ENCODE measurements at places on chromosomes 3 and 15.

- DNase-seq = no peak
These were observed 268.1 kb downstream of the ULK4 start for GRCh38 chr3:41693799-41694198.

- DNase-seq = peak; percentile 27
These were observed 631.6 kb upstream of the KCNMB2 start for GRCh38 chr3:177904621-177905020.

- DNase-seq = no peak
These were observed 45.3 kb upstream of the EIF5A2 start for GRCh38 chr3:170953736-170954135.

DNA sequence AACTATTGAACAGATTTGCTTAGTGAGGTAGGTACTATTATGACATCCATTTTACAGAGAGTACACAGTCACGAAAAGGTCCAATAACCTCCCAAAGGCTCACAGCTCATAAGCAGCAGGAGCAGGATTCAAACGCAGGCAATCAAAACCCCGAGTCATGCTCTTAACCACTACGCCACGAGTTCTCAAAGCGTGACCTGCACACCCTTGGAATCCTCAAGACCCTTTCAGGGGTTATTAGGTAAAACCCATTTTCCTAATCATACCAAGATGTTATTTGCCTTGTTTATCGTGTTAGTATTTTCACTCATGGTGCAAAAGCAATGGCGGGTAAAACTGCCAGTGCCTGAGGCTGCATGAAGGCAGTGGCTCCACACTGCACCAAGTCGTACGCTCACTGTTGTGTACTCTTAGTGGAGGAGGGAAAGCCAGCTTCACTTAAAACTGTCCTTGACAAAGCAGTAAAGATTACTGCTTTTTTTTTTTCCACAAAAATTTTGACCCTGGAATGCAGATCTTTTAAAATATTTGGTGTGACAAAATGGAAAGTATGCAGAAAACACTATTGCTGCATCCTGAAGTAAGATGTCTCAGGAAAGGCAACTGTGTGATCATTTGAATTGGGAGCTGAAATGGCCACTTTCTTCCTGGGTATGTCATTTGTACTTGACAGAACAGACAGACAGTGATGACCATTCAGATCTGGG is 96.1 kb downstream of the IGF2BP2 start:
- no peak for DNase-seq

GRCh38 chr3:191301782-191302411 is 27.3 kb upstream of the CCDC50 start:
- DNase-seq = no peak

DNA sequence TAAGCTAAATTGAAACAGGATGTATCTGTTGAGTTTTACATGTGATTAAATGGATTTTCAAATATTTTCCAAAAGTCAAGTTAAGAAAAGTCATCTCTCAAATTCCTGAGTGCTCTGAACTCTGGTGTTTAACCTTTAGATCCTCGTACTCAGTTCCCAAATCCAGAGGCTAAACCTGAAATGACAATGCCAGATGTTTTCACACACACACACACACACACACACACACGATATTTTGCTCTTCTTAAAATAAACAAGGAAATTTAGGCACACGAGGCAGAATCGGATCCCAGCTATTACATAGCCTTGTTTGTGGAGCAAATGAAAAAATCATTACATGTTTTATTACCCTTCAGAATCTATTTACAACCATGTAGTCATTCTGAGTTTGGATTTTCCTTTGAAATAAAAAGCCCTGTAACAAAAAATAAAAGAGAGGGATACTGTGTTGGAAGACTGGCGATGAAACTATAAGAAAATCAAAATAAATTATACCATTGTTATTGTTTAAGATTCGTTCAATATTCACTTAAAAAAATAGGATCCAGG is 20.6 kb upstream of the UBE2E1 start:
- DNase-seq = no peak

GRCh38 chr3:6301626-6302025 is 559.3 kb upstream of the GRM7 start:
- DNase-seq = no peak

GRCh38 chr3:60514866-60515265 is 736.4 kb downstream of the FHIT start:
- DNase-seq = no peak

GRCh38 chr3:141373768-141374526 is 5.6 kb downstream of the ZBTB38 start:
- peak; percentile 36 for DNase-seq

DNA sequence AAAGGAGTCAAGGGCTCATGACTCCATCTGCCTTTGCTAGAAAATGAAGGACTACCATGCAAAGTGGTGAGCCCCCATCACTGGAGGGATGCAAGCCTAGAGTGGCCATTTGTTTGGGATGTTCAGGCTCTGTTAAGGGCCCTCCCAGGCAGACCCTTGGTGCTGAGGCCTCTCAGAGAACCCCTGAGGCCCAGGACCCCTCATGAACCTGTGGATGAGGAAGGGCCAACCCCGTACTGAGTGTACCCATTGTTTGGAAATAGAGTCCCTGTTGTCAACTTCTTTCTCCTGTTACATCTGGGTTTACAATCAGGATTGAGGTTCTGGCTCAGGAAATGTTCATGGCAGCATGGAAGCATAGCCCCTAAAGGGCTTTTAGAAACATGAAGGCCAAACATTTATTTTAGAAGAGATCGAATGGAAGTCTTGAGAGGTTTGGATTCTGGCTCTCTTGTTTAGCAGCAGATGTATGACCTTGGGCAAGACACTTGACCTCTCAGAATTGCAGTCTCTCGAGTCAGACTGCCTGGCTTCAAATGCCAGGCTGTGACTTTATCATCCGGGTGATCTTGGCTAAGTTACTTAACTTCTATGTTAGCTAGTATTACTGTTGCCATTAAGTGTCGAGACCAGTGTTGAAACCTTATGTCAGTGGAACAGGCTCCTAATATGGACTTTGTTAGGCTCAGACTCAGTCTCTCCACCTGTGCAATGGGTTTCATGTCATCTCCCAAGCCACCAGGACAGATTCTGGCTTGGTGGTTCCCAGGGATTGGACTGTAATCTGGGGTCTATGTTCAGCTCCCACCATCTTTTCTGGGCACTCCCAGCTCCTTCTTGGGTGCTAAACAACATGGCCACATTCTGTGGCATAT is 12.4 kb downstream of the ITGA11 start:
- no peak for DNase-seq

DNA sequence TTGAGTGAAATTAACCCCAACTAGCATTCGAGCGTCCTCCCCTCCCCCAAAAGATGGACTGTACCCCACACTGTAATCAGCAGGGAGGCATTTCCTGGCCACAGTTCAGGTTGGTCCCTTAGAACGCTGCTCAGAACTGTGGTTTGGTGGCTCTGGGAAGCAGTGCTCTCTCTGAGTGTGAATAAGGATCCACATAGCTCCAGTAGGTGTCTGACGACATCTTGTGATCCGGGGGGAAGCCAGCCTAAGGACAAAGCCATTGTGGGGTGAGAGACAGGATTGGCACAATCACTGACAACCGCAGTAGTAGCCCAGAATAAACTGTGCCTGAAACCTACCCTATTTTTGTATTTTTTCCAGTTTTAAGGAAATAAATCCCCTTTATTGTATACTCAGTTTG is 125.3 kb downstream of the IGF1R start:
- no peak for DNase-seq

GRCh38 chr3:185631508-185632206 is 45.6 kb downstream of the SENP2 start:
- DNase-seq = no peak

DNA sequence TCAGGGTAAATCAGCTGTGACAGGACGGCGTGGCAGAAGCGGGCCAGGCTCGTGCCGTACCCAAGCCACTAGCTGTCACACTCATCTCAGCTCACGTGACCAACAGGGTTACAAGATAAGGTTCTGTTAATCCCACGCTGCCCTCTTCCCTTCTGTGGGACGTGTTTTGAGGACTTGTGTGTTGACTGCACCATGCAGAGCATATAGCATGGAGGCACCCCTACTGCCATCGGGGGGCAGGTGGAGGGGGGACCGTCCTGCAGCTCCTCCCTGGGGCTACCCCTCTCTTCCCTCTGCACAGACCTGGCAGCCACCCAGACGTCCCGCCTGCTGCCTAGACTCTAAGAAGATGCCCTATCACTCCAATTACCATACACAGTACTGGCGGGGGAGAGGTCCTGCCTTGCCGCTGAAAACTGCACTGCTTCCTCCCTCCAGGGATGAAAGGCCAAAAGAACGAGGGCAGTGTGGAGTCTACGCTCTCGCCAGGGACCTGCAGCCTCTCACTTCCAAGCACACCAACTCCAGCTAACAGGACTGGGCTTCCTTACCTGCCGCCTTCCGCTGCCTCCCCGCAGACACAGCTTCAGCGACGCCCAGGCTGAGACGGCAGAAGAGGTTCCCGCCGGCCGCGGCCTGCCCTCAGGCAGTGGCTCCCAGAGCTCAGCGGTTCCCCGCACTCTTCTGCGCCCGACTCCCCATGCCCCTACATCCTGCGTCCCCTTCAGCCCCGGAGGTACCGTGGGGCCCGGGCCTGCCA is at the start of gene TNK2:
Gene TNK2 (minus strand): TSS at position 618 of the 760 bp plus-strand sequence. CDS start 19,963 bp downstream, outside the sequence.
- DNase-seq = peak; percentile 67

GRCh38 chr3:31096661-31097395 is 202.4 kb upstream of the GADL1 start:
- no peak for DNase-seq

- DNase-seq = no peak
These were observed 60.9 kb downstream of the MGLL start for GRCh38 chr3:127761441-127761801.

- DNase-seq = no peak
These were observed 74.0 kb upstream of the CNTN4 start for GRCh38 chr3:2024713-2025112.

DNA sequence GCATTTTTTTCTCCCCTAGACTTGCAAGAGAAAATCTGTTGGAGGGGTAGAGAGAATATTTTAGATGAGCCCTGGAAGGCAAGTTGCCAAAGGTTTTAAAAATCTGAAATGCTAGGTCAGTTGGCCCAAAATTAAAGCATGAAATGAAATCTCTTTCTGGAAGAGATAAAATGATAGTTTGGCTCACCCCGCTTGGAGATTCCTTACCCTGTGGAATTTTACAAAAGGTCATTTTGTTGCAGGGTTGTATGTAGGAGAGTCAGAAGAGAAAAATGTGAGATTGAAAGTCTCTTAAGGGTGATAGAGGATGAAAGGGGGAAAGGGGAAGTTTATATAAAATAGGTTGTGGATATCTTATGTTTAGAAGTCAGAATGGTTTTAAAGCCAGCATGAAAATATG is 277.8 kb downstream of the CD47 start:
- DNase-seq = no peak

DNA sequence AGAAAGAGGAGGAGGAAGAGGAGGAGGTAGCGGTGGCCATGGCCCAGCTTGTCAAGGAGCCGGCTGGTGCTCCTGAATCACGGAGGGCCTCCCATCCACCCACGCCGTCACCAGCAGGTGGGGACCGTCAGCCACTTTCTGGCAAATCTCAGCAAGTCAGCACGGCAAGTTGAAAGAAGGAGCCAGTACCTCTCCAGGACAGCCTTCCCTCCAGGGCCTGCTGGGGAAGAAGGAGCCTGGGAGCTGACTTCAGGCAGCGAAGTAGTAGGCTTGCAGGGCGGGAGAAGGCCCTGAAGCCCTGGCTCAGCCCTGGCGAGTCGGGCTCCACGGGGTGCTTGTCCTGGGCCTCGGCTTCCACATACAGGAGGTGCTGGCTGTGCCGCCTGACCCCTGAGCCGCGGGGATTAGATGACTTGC is 99.2 kb upstream of the TRPM1 start:
- no peak for DNase-seq

GRCh38 chr3:118766306-118766669 is 268.4 kb downstream of the IGSF11 start:
- DNase-seq = no peak

GRCh38 chr15:50046159-50046558 is 72.9 kb downstream of the ATP8B4 start:
- no peak for DNase-seq

GRCh38 chr3:103025880-103026279 is 591.1 kb downstream of the ZPLD1 start:
- DNase-seq = no peak

DNA sequence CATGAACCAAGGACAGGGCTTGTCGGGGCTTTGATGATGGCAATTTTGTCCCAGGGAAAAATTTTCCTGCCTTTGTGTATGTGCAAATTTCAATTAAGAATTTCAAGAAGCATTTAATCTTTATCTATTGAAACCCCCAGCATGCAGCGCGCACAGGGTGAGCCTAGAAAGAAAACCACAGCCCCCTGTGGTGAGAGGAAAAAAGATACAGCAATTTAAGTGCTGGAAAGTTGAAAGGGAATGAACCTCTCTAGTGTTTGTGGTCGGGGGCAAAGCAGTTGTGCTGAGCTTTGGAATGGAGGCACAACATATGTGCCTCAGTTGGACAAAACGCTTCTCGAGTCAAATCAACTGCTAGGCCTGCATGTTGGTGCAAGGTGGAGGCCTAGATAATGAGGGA is 111.8 kb upstream of the C15orf61 start:
- DNase-seq = no peak

- no peak for DNase-seq
These were observed 260.5 kb upstream of the RORA start for GRCh38 chr15:61489571-61489970.

GRCh38 chr3:115662356-115662755 is 39.0 kb downstream of the GAP43 start:
- no peak for DNase-seq

GRCh38 chr3:72229952-72230351 is 445.0 kb upstream of the PROK2 start:
- DNase-seq = no peak

DNA sequence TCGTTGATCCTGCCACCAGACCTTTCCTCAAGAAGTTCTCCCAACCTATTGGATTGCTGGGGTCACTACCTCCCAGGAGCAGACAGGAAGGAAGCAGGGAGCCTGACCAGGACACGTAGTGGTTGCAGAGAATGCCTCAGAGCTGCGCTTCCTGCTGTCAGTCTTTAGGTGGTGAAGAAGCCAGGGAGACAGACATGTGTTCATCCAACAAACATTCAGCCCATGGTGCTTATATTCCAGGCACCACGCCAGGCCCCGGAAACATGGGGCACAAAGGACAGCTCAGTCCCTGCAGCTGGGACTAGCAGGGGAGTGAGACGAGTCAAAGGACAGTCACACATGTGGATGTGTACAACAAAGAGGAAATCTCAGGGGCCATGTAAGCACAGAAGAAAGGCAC is 26.0 kb upstream of the CORO2B start:
- DNase-seq = peak; percentile 45

GRCh38 chr15:88181613-88182012 is 74.9 kb downstream of the NTRK3 start:
- DNase-seq = no peak

GRCh38 chr3:141539431-141540187 is 52.8 kb downstream of the RASA2 start:
- no peak for DNase-seq

GRCh38 chr3:41164777-41165176 is 34.5 kb upstream of the CTNNB1 start:
- DNase-seq = no peak

GRCh38 chr3:45774581-45775521 is 21.5 kb downstream of the SLC6A20 start:
- DNase-seq = no peak

GRCh38 chr3:6204891-6205290 is 656.0 kb upstream of the GRM7 start:
- DNase-seq = no peak

GRCh38 chr15:74802862-74803447 is 9.7 kb upstream of the LMAN1L start:
- DNase-seq = no peak

All from RCC 7860 (cell line).